ENCODE measurements at places on chromosomes 7 and 10.

DNA sequence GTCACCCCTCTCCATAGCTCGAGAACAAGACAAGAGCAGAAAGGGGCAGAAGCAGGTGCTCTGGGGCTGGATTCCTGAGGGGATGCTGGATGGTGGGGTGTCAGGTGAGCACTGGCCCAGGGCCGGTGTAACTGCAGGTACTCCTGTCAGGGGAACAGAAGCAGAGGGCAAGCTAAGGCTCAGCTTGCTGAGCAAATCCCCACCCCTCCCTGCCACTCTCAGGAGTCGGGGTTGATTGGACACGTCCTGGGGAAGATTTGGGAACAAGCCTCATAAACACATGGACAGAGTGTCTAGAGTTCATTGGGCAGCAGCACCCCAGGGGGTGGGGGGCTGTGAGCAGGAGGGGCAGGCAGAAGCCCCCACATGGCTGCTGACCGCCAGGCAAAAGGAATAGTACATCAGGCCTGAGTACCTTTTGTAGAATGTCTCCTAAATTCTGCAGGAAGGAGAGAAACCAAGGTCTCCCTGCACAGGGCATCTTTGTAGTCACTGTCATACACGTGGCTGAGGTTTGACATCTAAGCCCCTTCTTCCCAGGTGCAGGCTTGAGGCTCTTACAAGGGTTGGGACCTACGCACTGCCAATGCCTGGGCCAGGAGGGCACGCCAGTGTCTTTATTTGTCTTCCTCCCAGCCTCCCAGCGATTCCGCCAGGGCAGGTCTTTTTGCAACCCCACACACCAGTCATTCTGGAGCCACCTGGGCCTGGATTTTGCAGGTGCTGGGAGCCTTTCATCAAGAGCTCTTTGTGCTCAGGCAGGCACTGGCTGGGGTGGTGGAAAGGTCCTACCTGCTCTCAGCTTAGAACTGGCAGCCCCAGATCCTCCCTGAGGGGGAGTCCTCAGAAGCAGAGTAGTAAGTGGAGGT lies 2.8 kb downstream of the CALML3 start:
- DNase-seq = no peak

DNA sequence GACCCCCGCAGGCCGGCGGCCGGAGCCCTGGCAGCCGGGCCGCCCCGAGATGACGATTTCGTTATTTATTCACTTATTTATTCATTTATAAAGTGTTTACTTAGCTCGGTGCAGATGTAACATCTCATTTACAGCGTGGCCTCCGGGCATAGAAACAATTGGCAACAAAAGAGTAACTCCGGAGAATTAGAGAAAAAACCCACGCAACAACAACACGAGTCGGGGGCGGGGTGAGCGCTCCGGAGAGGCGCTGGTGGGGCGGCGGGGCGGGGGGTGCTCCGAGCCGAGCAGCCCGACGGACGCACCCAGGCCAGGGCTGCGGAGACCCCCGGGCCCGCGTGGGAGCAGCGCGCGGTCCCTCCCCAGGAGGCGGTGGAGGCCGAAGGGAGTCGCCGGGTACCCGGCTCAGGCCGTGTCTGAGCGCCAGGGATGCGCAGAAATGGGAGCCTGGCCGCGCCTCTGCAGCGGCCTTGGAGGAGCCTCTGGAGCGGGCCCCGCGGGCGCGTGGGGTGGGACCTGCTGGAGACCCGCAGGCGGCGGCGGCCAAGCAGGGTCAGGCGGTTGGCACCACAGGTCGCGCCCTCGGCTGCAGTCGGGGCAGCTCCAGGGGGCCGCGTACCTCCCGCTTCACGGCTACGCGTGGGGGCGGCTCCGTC lies 14.3 kb downstream of the UNCX start:
- DNase-seq = no peak

DNA sequence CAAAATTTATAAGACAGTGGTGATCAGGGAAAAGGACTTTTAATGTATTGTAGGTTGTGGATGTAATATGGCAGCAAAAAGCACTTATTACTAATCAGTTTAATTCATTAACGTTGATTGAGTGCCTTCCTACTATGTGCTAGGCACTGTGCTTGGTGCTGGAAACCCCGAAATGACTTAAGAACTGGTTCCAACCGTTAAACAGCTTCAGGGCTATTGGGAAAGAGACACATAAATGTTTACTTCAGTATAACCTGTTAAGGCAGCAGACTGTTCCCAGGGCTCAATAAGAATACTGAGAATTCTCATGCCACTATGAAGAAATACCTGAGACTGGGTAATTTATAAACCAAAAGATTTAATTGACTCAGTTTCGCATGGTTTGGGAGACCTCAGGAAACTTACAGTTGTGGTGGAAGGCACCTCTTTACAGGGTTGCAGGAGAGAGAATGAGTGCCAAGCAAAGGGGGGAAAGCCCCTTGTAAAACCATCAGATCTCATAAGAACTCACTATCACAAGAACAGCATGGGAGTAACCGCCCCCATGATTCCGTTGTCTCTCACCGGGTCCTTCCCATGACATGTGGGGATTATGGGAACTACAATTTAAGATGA lies 1.1 kb upstream of the SLC25A13 start:
- DNase-seq = no peak

DNA sequence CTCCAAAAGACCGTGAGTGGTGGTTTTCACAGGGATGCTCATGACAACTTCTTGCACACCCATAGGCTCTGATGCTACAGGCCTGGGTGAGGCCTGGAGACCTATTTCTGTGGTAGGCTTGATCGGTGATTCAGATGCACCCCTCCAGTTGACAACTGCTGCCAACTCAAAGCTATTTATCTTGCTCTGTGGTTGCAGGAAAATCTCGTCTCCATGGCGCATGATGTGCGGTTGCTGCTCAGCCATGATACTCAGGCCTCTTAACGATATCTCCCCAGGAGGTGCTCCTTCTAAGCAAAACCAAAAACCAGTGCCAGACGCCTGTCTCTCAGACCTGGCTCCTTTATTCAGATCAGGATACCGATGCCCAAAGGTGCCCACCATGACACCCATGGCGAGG lies 31.4 kb downstream of the C10orf90 start:
- no peak for DNase-seq

DNA sequence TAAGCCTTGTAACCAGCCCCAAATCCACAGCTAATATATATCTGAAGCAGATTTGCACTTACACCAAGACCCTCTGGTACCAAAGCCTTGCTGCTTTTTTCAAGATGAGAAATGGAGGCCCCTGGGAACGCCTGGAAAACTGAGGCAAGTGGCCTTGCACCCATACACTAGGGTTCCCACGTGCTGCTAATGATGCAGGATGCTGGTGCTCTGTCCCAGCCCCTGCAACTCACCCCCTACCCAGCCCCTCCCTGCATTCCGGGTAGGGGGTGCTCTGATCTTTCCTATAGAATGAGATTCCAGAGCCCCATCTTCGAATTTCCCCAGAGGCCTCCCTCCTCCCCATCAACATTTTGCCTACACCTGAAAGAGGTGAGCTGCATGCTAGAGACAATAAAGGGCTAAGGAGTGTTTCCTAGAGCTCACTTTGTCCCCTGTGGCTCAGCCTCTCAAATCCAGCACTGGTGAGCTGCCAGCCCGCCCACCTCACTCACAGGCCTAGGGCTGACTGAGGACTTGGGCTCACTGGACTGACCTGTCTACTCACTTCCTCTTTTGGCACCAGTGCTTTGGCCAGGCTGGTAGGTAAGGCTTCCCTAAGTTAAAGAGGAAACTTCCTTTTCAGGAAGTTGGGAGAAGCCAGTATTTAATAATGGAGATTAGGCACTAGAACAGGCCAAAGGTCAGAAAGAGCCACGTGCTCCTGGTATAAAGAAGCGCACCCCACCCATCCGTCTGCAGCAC lies 9.8 kb downstream of the RBP4 start:
- DNase-seq = no peak

- peak; percentile 26 for DNase-seq
Measured at GRCh38 chr7:43647673-43648472, 65.0 kb downstream of the STK17A start.

DNA sequence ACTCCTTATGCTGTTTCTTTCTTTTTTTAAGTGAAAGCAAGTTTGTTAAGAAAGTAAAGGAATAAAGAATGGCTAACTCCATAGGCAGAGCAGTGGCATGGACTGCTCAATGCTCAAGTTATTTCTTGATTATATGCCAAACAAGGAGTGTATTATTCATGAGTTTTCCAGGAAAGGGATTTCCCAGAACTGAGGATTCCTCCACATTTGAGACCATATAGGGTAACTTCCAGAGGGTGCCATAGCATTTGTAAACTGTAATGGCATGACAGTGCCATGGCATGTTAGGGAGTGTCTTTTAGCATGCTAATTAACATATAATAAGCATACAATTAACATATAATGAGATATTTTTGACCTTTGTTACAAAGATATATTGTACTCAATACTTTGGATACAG lies 1034.5 kb upstream of the PHF14 start:
- DNase-seq = no peak

GRCh38 chr10:124916098-124916584 lies 25.8 kb upstream of the ZRANB1 start:
- no peak for DNase-seq

GRCh38 chr10:124092250-124092859 lies 1.0 kb downstream of the CHST15 start:
- no peak for DNase-seq

DNA sequence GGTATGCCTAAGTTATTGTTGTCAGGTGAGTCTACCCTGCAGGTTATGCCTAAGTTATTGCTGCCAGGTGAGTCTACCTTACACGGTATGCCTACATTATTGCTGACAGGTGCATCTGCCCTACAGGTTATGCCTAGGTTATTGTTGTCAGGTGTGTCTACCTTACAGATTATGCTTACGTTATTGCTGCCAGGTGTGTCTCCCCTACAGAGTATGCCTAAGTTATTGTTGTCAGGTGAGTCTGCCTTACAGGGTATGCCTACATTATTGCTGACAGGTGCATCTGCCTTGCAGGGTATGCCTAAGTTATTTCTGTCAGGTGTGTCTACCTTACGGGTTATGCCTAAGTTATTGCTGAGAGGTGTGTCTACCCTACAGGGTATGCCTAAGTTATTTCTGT lies 64.2 kb downstream of the AKR1C4 start:
- DNase-seq = no peak

DNA sequence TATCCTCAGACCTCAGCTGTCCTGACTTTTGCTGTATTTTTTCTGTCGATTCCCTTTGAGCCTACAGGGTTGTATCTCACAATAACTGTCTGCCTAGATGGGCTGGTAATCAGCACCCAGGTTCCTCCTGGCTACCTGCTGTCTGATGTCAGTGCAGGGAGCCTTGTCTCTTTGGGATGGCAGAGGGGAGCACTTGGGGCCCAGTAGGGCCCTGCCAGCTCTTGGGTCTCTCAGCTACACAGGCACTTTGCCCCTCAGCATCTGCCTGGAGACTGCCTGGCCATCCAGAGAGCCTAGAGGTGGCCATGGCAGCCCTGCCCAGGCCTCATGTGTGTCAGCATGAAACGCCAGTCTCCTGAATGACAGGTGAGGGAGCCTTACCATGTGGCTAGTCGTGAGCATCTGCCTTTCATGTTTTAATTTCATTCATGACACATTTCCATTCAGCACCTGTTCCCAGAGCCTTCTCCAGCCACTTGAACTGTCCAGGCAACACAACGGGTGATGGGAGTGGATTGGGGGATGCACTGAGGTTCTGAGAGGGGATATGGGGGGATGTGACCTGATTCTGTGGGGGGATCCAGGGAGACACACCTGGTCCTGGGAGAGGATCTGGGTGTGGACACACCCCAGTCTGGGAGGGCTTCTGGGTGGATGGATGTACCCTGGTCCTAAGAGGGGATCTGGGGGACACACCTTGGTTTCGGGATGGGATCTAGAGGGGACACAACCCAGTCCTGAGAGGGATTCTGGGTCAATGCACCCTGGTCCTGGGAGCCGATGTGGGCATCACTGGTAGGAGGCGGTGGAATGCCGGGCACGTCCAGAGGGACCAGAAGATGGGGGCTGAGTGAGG lies 21.9 kb downstream of the ADCY1 start:
- no peak for DNase-seq

DNA sequence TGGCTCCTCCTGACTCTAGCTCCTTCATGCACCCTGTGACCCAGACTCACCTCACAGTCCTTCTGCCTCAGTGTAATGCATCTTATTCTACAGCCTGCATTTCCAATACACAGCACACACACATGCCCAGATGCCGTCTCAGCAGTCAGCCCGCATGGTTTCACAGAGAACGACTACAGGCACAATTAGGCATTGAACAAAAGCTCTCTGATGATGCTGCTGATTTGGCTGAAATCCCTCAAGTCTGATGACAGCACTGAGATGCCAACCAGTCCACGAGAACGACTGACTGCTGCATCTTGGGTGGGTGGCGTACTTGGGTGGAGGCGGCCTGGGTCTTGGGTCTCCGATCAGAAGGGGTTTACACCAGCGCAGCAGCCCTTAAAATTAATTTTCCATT lies 200.4 kb downstream of the TAX1BP1 start:
- DNase-seq = no peak

DNA sequence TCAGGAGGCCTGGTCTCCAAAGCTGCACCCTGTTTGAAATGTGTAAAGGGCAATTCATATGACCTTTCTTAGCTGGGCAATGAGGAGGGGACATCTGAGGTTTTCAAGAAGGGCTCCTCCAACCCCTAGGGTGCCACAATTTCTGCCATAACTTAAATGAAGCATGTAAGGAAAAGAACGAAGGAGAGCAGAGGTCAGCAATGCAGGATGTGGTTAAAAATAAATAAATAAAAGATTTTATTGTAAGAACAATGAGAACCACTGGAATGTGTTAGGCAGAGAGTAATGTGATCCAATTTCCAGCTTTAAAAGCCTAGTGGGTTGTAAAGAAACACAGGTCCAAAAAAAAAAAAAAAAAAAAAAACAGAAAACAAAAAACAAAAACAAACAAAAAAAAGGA lies 673.1 kb downstream of the TNS3 start:
- no peak for DNase-seq

DNA sequence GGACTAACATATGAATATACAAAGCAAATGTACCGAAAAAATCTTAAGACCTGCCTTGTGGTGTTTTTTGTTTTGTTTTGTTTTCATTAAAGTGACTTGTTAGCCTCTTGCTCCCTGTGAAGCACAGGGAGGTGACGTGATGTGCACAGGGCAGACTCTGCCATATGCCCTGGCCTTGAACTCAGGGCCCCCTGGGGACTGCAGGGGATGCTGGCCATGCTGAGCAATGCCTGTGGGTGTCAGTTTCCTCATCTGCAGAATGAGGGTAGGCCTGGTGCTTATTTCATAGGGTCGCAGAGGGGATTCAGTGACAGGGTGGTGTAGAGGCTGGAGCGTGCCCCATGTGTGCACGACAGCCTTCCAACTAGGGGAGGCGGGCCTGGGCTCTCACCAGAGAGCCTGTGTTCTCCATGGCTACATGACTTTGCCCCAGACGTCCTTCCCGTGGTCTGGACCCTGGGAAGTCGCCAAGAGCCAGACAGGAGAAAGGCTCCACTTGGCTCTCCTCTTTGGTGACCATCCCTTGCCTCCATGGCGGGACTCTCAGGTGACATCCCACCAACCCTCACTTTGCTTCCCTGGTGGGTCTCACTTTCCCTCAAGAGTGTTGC lies 14.5 kb downstream of the EGFR start:
- no peak for DNase-seq
